Aorta (tissue), 5 donors: ENCODE measurements at places on chromosomes 7 and 10. TPM values are rescaled to one million over a fixed set of nuclear protein-coding genes. Genes with fewer than 3 reads are reported as not detected.

GRCh38 chr7:139567647-139568345, 44.3 kb downstream of the CLEC2L start:
- H3K4me1 ChIP-seq = no peaks in the 10 kb centered on the region
- H3K36me3 ChIP-seq = peaks cover 2% of the 10 kb centered on the region
- H3K27me3 ChIP-seq = no peaks in the 10 kb centered on the region
- no peak overlapping the region for H3K4me3 ChIP-seq
- H3K27ac ChIP-seq = no peak overlapping the region

DNA sequence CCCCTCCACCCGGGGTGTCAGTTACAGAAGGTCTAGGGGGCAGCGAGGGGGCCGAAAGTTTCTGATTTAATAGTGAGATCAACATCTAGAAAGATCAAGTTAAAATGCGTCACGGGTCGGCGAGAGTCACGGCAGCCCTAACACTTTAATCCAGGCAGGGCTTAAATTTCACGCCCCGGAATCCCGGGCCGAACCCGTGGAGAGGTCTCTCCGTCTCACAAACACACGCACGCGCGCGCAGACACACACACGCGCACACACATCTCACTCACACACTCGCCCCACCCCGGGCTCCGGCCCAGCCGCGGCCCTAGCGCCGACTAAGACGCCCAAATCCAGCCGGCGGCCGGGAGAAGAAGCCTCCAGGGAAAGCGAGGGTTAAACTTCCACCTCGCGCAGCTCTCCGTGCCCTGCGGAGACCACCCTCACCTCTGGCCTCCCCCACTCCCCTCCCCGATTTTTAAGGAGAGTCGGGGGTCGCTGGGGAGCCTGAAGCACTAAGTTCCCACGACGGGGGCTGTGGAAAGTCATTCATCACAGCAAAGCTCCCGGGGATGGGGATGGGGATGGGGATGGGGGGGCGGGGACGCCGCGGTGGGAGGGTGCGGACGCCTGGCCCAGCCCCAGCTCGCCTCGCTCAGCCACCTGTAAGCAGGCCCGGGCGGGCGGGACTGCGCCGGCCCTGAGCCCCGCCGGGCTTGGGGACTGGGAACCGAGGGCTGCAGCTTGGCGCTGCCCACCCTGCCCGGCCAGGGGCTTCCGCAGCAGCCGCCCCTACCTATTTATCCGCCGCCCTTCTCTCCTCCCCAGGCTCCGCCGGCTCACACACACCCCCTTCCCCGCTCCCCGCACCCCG, 1.6 kb downstream of the PDGFA start:
- peak; percentile 85 for DNase-seq
- H3K4me3 ChIP-seq = peak overlapping the region; percentile 95
- H3K27ac ChIP-seq = peak overlapping the region; percentile 93
- H3K4me1 ChIP-seq = peaks cover 3% of the 10 kb centered on the region
- no peaks in the 10 kb centered on the region for H3K36me3 ChIP-seq
- no peaks in the 10 kb centered on the region for H3K27me3 ChIP-seq

GRCh38 chr7:98224701-98225181, 13.5 kb downstream of the BHLHA15 start:
- no peaks in the 10 kb centered on the region for H3K4me1 ChIP-seq
- no peak overlapping the region for H3K27ac ChIP-seq
- DNase-seq = peak; percentile 24
- no peak overlapping the region for H3K4me3 ChIP-seq
- H3K36me3 ChIP-seq = no peaks in the 10 kb centered on the region
- H3K27me3 ChIP-seq = no peaks in the 10 kb centered on the region

DNA sequence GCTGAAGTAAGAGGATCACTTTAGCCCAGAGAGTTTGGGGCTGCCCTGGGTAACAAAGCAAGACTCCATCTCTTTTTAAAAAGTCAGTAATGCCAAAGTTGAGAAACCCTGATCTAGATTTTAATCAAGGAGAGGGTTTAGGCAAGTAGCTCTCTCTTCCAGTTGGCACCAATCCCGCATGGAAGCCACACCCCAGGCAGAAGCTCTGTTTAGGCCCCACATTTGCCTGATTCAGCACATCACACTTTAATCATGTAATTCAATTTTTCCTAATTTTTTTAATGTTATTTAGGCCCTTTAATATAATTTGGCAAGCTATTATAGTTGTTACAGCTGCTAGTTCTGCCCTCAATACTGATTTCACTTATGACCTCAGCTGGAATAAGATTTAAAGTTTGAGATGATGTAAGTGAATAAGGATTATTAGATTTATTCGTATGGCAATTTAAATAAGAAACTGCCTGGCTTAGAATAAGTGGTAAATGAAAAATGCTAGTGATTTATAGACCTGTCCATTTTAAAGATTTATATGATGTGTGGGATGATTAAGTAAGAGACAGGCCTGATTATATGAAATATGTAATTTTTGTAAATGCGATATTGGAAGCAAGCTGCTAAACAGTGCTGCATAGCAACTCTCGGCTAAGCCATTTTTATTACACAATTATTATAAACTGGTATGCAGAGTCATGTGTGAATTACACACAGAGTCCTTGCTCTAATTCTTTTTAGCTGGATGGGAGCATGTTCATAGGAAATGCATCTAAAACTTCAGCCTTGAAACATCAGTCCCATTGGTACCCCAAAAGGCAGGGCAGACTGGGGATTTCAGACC, 80.2 kb upstream of the NFE2L3 start:
- no peaks in the 10 kb centered on the region for H3K4me1 ChIP-seq
- no peak overlapping the region for H3K27ac ChIP-seq

The EPC1 gene
- total RNA-seq = 42.4 TPM
